ENCODE measurements at places on chromosomes 1 and 21.

DNA sequence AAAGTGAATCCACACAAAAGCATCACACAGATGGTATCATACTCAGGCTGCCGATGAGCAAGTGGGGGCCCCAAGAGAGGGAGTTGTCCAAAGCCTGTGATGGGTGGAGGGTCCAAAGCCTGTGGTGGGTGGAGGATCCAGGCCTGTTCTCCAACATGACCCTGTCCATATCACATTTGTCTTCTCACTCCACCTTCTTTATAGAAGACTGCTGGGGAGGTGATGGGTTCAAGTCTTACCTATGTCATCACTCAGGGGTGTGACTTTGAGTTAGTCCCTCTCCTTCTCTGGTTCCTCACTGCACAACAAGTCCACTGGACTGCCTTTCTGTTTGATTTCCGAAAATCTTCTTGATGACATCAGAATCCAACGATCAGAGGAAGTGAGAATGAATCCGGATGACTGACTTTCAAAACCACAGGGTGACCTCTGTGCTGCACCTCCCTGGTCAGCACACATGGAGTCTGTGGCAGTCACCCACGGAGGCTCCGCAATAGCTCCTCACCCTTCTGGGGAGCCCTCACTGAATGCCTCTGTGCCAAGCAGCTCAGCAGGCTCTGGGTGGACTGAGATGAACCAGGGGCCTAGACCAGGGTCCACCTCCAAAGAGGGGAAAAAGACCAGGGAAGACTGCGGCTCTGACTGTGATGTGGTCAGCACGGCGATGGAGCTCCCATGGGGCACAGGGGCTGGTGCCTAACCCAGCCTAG, 166.8 kb downstream of the HIVEP3 start:
- no peak for DNase-seq

DNA sequence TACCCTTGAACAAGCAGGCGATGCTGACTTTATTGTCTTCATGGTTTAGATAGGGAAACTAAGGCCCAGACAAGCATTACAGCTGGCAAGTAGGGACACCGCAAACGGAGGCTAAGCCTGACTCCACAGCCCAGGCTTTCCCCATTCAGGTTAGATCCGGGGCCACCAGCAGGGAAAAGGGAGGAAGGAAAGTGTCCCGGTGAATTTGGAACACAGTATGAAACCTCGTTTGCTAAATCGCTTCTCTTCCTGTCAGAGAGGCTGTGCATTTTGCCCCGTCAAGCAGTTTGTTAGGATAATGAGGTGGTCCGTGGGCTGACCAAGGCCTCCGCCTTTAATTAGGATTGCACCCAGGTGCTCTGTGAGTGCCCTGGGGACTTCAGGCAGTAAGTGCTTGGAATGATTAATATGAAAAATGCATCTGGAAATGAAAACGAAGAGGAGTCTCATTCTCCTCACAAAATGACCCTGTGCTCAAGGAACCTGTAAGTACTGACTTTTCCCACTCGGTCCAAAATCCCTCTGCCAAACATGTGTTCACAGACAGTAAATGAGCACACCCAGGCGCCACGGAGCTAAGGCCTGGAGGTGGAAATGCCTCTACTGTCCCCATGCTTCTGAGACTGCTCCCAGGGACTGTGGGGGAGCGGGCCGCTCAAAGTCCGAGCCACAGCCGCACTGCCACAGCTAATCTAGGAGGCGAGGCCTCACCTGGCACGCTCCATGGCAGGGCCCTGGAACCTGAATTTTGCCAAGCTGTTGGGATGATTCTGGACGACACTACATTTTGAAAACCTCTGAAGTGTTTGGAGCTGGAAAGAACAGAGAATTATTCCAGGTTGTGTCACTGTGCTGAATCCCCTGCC, 234.1 kb downstream of the SDCCAG8 start:
- DNase-seq: no peak

DNA sequence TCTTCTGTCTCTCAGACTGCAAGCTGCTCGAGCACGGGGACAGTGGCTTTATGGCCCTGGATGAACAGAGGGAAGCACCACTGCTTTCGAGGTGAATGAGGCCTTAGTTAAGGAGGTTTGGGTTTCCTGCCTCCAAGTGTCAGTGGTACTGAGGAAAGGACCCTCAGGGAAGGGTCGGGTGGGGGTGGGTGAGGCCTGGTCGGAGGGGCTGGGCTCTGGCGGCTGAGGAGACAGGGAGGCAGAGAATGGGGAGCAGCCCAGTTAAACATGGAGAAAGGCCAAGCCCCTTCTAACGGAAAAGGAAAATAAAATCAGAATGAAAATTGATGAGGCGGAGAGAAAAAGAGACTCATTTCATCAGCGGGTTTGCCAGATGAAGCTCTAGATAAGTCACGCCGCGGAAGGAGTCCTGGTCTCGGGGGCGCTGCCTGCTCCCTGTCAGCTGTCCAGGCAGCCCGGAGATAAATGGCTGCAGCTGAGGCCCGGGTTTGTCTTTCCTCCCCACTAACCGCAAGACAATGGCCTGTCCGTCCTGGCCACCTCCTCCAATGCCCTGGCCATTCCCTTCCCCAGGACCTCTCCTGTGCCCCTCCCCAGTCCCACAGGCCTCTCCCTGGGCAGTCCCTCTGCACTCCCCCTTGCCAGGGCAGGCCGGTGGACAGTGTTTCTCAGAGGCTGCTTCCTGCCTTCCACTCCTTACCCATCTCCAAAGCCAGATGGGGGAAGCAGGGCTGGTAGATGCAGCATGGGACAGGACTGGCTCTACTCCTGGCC, 55.2 kb downstream of the LRRN2 start:
- no peak for DNase-seq

- DNase-seq: no peak
Observed at GRCh38 chr1:184465489-184466146, 78.8 kb downstream of the C1orf21 start.

DNA sequence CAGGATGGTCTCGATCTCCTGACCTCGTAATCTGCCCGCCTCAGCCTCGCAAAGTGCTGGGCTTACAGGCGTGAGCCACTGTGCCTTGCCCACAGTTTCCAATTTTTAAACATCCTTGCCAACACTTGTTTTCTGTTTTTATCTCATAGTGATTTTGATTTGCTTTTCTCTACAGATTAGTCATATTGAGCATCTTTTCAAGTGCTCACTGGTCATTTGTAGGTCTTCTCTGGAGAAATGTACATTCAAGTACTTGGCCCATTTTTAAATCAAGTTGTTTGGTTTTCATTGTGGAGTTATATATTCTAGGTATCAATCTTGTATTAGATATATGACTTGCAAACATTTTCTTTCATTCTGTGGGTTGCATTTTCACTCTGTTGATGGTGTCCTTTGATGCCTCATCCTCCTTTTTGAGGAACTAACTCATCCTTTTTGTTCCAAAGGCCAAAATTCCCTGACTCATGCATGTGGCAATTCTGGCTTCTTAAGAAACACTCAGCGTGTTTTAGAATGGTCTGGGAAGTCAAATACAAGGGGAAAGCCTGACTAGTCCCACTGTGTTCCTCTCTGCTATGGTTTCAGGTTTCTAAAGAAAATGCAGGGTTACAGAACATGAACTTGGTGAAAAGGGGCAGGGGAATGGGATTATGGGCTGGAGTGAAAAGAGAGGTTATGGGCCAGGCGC, 37.3 kb downstream of the PTAFR start:
- DNase-seq: no peak

DNA sequence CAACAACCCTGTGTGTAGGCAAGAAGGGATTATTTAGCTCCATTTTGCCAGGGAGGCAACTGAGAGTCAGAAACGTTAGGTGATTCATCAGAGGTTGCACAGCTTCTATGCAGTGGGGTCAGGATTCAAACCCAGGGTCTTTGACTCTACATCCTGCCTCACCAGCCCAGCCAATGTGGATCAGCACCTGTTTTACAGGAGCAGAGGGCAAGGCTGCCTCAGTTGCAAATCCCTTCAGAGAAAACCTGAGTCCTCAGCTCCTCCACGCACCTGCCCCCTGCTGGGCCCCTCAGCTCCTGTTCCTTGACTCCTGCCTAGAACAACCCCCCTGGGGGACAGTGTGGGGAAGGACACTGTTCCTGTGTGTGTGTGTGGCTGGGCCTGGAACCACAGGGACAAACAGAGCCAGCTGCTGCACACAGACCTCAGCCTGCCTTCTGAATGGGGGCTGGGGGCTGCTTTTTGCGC, 61.6 kb downstream of the LRRN2 start:
- DNase-seq: no peak

- no peak for DNase-seq
Observed at GRCh38 chr1:12616709-12617373, 1.2 kb downstream of the DHRS3 start.

DNA sequence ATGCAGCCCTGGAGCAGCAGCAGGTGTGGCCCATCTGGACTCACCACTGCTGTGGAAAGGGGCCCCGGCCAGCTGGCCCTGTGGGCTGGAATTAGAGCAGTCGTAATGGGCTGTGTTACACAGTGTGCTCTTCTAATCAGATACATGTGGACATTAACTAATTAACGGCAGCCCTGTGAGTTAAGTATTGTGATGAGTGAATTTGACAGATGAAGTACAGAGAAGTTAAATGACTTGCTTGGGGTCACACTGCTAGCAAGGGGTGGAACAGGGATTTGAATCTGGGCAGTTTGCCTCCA, 58.6 kb downstream of the MDM4 start:
- DNase-seq: no peak

DNA sequence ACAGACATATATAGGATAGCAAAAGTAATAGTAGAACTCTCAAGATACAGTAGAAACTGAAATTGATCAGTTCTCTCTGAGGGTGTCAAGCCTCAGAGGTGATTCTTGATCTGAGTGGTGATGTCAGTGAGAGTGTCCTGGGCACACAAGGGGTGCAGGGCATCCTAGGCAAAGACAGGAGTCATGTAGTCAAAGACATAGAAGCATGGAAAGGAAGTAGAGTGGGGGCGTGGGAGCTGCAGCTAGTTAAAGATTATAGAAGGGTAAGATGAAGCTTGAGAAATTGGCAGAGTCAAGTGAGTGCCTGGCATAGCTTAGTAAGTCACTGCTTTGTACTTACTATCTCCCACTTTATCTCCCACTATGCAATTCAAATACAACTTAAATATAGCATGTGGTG, 22.8 kb downstream of the CDC7 start:
- DNase-seq: no peak

DNA sequence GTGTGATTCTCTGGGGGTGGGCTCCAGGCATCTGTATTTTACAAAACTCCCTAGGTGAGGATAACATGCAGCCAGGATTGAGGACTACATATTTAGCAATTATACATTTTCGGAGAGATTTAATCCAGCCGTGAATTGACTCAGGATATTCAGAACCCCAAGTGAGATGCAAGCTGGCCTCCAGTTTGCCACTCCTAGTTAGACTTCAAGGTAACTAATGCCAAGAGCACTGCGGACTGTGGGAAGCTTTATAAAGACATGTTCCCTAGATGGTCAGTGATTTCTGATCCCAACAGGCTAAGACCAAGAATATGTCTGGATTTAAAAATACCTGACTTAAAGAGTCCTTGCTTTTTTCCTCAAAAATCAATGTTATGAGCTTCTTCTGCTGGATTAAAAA, 308.5 kb downstream of the NTNG1 start:
- no peak for DNase-seq

- DNase-seq: no peak
Observed at GRCh38 chr1:15188130-15188524, 34.6 kb downstream of the TMEM51 start.

- no peak for DNase-seq
Observed at GRCh38 chr1:80036690-80037432, 1030.3 kb upstream of the ADGRL4 start.

GRCh38 chr1:73097917-73098316, 815.6 kb upstream of the NEGR1 start:
- no peak for DNase-seq

DNA sequence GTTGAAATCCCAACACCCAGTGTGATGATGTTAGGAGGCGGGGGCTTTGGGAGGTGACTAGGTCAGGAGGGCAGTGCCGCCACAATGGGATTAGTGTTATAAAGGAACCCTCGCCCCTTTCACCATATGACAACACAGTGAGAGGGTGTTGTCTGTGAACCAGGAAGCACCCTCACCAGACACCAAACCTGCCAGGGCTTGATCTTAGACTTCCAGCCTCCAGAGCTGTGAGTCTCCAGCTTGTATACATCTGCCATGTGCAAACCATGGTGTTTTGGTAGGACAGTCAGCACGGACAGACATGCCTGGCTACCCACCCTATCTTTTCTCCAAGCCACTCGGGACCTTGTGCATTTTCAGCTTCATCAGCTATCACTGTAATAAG, 4.0 kb downstream of the TRIM11 start:
- no peak for DNase-seq

DNA sequence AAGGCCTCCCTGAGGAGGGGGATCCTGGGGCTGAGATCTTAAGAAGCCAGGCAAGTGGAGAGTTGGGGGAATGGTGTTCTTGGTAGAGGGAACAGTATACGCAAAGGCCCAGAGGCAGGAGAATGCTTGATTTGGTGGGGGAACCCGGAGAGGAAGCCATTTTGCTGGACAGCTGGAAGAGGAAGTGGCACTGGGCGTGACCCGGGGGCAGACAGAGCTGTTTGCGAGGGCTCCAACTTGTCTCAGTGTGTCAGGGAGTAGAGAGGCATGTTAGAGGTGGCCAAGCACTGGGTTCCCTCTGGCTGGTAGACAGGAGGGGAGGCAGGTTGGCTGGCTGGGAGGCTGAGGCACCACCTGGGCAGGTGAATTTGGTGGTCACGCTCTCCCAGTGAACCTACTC, 96.3 kb upstream of the ACTL8 start:
- DNase-seq: no peak

DNA sequence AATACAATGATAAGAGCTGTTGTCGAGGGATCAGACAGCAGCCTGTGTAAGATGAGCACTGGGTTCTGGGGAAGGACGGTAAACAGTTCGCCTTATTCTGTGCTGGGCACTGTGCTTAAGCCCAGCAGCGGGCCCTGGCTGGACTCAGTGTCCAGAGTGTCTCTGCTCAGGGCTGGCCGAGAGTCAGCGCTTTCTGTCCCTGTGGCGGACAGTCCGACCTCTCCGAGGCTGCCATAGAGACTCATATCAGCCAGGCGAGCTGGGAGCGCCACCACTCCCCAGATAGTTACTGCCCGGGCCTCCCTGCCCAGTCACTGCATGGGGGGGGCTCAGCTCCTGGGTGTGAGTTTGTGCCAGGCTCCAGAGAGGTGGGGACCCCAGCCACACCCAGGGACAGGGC, 14.7 kb upstream of the NPHP4 start:
- no peak for DNase-seq

- peak; percentile 96 for DNase-seq
Observed at GRCh38 chr1:203462878-203463277, 12.7 kb upstream of the PRELP start.

- no peak for DNase-seq
Observed at GRCh38 chr21:41361053-41361785, 608 bp upstream of the MX2 start.

DNA sequence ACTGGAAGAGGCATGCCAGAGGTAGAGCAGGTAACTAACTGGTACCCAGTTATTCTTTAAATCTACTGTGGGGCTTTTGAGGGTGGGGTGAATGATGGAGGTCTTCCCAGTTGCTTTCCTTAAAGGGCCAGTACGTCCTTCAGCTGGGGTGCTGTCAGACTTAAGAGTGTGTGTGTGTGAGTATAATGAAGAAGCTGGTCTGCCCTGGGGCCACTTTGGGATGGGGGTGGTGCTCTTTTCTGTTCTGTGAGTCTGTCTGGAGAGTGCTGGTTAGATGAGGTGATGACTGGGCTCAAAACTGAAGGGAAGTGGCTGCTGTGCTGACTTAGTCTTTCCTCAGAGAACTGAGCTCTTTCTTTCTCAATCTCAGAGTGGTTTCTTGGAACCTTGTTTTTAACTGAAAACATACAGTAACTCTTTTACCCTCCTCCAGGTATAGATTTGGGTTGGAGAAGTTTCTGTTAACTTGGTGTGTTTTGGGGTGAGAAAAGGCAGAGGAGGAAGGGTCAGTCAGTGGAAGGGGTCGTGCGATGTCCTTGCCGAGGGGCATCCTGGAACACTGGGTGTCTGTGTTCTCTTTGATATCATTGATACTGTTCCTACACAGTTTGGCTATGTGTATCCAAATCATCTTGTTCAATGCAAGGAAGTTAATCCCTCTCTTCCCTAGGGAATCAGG, 746 bp downstream of the MACF1 start:
- DNase-seq: no peak

Data from ascending aorta (tissue), 2 donors.